ENCODE measurements at places on chromosomes 5 and 9.

DNA sequence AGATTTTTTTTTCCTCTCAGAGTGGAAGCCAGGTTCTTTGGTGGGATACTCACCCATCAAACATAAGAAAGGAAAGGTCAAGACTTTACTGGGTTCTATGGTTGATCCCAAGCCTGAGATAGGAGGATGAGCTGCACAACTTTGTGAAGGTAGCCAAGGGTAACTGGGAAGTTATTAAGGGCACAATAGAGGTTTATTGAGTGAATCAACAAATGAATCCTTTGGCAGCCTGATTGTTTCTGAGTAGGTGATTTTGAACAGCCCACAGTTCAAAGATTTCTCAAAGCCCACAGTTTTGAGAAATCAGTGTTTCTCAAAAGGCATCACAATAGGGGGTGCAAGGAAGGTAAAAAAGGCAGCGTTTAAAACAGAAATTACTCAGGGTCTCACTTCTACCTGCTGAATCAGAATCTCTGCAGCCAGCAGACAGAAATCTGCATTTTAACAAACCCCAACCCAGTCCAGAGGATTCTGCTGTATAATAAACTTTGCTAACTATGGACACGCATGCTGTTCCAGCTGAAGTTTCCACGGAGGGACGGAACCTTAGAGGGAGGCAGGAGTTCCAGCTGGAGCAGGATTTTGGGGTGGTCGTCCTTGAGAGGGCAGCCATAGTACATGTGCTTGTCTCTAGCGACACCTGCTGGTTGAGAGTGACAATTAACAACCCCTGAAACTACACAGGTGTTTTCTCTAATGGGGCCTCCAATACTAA, 32.7 kb upstream of the FSD1L start:
- peak; percentile 12 for DNase-seq

GRCh38 chr5:21654-22233, 70.2 kb upstream of the PLEKHG4B start:
- DNase-seq = no peak

DNA sequence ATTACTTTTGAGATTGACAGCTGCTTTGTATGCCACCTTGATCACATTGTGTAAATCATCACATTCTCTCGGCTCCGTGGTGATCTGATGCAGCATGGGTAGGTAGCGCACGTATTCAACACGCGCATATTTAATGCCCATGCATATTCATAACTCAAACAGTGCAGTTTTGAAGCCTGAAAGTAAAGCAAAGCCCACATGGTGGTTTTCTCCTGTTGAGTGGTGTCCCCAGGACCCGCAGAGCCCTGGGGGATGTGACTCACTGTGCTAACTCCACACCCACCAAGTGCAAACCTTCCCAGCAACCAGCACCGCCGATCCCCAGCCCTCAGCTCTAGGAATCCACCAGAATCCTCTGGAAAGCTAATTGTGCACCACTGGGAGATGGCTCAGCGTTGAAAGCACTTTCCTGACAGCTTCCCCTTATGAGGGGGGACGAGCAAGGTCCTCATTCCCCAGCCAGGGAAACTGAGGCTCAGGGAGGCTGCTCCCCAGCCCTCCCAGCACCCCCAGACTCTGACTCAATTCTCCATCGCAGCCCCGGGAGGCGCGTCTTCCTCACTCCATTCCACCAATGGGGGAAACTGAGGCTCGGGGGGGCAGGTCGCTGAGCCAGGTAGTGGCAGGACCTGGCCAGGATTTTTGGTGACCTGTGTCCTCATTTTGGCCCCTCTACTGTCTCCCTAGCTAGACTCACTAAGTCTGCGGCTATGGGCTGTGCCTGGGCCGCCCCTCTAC, 46.4 kb downstream of the SARDH start:
- DNase-seq = no peak

GRCh38 chr5:160471761-160472160, 50.1 kb downstream of the PTTG1 start:
- no peak for DNase-seq
